ENCODE measurements at places on chromosomes 16 and 17.

DNA sequence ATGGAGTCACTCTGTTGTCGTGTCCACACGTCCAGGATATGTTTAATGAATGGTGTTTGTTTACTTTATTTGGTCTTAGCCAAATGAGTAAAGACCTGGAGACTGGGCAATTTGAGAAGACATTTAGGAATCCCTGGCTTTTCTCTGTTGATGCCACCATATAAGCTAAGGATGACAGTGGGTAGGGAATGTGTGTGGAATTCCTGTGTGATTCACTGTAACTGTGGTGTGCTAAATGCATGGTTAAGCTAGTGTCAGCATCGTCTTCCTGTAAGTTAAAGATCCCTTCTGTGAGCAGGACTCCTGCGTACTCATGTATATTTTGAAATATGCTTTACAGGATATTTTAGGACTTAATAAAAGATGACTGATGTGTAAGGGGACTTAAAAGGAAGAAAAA is 26.4 kb downstream of the GOSR1 start:
- no peak for DNase-seq

DNA sequence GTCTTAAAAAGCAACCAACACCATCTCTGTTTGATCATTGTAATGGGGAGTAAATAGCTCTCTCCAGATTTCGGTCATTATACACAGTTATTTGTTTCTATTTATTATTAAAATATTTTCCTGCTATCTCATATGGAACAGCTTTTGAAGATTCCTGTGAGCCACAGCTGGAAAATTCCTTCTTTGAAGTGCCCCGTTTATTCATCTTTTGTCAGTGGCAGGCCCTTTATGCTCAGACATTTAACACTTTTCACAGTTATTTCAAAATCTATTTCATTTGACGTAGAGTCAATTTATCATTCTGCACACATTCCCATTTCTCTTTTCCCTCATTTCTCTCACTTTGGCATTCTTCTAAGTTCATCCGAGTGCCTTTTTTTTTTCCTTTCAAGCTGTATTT is 245.9 kb upstream of the ELAC2 start:
- DNase-seq = no peak

DNA sequence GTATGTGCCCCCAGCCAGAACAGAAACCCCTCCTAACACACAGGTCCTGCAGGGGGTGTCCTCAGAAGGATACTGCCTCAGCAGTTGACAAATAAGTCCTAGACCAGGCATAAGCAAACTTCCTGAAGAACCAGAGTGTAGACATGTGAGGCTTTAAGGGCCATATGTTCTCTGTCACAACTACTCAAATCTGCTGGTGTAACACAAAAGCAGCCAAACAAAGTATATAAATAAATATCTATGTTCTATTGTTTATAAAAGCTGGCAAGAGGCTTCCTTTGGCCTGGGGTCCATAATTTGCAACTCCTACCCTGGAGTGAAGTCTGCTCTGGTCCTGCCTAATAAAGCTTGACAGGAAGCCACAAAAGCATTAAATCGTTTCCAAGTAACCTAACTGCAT is 9.9 kb downstream of the FAM83G start:
- DNase-seq = no peak

DNA sequence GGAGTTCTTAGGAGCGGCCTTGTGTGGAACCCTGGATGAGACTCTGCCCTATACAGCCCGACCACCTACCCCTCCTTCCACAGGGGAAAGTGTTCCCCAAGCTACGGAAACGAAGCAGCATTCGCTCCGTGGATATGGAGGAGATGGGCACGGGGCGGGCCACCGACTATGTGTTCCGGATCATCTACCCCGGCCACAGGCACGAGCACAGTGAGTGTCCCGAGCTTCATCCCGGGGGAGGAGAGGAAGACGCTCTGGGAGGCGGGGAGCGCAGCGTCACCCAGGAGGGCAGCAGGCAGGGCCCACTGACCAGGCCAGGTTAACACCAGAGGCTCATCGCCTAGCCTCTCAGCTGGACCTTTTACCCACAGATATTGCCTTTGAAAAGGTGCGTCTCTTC is 27.8 kb downstream of the SGSM2 start:
- DNase-seq = no peak

- no peak for DNase-seq
These were observed 12.4 kb upstream of the IL4R start for GRCh38 chr16:27301236-27301861.

Measured in islet precursor cell (in vitro differentiated cells).